ENCODE measurements at places on chromosomes 1 and 21.

DNA sequence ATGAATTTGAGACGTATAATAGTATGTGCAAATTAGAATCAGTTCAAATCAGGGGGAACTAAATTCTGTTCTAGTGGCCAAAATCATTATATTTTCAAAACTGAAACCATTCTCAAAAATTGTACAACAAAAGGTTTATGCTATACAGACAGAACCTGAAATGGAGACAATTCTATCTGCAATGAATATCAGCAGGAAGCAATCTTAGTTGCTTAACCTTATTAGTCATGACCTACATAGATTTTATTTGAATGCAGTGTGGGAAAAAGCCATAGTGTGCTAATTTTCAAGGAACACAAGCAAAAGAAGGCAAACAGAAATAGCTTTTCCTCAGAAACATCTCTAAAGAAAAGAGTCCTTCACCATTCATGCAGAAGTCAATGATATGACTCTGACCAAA lies 6.5 kb downstream of the AK5 start:
- no peak for DNase-seq

- DNase-seq = no peak
Observed at GRCh38 chr1:76562292-76562691, 305.0 kb upstream of the ST6GALNAC5 start.

GRCh38 chr1:208298593-208299269 lies 54.5 kb upstream of the PLXNA2 start:
- DNase-seq = peak; percentile 85

DNA sequence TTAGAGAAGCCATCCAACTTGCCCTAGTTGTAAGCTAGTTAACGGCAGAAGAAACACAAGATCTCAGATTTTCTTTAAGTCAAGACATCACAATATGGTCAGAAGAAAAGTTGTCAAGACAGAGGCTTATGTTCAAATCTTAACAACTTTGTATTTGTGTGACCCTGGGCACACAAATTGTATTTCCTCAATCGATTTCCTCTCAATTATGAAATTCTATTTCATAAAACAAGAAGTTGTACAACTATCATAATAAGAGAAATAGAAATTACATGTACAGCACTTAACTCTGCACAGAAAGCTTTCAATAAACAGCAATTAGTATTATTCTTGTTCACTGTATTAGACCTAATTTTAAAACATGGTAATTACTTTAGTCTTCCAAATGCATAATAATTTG lies 62.9 kb upstream of the SDC3 start:
- no peak for DNase-seq

DNA sequence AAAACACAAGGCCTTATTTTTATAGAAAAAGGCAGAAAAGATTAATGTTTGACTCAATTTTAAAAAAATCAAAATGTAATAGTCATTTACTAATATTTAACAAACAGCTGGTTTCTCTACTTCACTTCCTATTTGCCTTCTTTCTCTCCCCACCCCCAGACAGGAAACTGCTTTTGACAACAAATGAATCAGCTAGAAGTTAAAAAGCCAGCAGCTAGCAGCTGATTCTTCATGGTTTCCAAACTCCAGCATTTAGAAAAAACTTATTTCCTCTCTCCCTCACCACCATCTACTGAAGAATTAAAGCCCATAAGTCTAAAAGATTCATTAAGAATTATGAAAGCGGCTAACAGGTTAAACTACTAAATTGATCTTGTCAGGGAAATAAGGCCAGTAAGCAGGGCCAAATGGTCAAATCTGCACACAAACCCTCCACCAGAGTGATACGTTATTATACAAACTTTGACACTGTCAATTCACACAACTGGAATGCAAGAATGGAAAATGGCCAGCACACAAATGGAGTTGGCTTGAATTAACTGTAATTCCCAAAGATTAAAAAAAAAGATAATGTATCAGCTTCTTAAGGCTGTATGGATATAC lies 4.0 kb downstream of the WDR26 start:
- no peak for DNase-seq

GRCh38 chr1:55088413-55088812 lies 49.1 kb downstream of the PCSK9 start:
- no peak for DNase-seq

GRCh38 chr21:36708286-36709029 lies 9.5 kb downstream of the SIM2 start:
- no peak for DNase-seq

DNA sequence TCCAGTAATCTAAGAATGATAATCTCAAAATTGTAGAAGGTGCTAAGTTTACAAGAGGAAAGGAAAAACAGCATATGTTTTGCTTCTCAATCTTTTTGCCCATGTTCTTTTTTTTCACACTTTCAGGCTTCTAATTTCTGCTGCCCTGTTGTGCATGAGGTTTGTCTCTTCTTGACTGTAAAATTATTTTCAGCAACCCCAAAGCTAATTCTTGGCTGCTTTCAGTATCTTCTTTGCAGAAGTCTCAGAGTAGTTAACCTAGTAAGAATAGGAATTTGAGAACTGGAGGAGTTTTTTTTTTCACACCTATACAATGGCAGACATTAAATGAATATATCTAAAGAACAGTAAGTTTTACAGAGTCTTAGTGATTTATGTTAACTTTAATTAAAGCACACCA lies 26.4 kb downstream of the DENND2D start:
- no peak for DNase-seq

GRCh38 chr1:30687886-30688285 lies 35.5 kb downstream of the MATN1 start:
- DNase-seq = no peak

DNA sequence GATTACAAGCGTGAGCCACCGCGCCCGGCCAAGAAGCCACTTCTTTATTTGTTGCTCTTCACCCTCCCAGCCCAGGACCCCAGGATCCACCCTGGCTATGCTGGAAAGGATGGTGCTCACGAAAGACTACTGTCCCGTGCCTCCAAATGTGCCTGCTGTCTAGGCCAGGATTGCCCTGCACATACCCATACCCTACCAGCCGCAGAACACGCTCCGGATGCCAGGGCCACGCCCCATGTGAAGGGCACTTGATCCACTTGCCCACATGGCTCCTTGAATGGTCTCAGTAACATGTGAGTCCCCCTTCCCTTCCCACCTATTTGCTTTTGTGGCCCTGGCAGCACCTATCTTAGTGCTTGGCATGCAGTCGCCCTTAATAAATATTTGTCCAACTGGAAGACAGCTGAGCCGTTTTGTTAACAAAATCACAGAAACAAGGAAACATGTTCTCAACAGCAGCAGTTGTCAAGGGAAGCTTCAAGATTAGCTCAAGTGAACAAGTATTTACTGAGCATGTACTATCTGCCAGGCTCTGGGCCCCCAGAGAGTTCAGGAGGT lies 13.8 kb upstream of the UBXN10 start:
- no peak for DNase-seq

GRCh38 chr1:185401019-185401418 lies 84.0 kb upstream of the IVNS1ABP start:
- DNase-seq = no peak

GRCh38 chr1:24526940-24527542 lies 24.4 kb downstream of the RCAN3 start:
- DNase-seq = no peak

- peak; percentile 27 for DNase-seq
Observed at GRCh38 chr1:209674957-209675564, at the start of gene G0S2. Gene G0S2 (plus strand): TSS chr1:209675412. CDS start chr1:209675685, 273 bp downstream.

DNA sequence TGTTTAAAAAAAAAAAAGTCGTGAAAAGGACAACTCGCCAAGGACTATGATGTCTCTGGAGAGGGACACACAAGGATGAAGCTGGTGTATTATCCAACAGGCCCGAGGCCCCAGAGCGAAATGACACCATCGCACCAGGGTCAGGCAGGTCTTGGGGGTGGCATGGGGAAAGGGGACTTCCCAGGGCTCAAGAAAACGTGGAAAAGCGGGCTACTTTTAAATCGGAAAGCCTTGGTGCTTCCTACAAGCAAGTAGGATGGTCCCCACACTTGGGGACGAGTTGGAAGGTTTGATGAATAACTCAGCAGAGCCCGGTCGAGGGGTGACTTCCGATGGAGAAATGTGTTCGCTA lies 505 bp upstream of the GNPAT start:
- peak; percentile 14 for DNase-seq

DNA sequence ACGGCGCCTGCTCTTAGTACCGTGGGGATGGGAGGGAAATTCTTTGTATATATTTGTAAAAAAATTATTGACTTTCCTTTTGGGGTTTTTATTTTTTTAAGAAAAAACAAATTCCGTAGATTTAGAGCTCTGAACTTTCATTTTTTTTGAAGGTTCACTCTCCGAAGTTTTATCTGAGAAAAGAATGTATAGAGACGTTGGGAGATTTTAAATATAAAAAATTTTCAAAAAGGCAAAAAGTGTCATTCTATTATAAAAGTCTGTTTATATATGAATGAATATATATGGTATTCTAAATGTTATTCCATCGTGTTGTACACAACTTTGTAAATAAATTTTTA lies 2.4 kb downstream of the FOXD3 start:
- no peak for DNase-seq

GRCh38 chr1:50915621-50916020 lies 44.4 kb downstream of the FAF1 start:
- no peak for DNase-seq

- no peak for DNase-seq
Observed at GRCh38 chr21:38401191-38401926, 96.9 kb downstream of the ERG start.

- no peak for DNase-seq
Observed at GRCh38 chr1:85484264-85484663, 19.3 kb upstream of the DDAH1 start.

- DNase-seq = no peak
Observed at GRCh38 chr1:42017259-42017658, 98.5 kb upstream of the HIVEP3 start.

DNA sequence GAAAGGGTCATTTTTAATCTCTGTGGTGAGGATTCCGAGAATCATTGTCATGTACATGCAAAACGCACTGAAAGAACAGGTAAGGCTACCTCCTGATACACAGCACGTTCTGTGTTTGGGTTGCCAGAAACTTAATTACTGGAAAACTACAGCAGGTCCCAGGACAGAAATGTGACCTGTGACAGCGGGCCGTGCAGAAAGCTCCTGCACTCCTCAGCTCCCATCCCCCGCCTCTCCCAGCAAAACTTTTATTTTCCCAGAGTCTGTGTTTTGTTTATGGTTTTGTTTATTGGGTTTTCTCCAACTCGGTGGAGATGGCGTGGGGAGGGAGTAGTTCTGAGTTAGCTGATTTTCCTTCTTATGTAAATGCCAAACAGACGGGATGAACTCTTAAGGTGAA lies 44.7 kb downstream of the SLC44A3 start:
- no peak for DNase-seq

- no peak for DNase-seq
Observed at GRCh38 chr1:186502087-186502486, 41.2 kb upstream of the PDC start.

DNA sequence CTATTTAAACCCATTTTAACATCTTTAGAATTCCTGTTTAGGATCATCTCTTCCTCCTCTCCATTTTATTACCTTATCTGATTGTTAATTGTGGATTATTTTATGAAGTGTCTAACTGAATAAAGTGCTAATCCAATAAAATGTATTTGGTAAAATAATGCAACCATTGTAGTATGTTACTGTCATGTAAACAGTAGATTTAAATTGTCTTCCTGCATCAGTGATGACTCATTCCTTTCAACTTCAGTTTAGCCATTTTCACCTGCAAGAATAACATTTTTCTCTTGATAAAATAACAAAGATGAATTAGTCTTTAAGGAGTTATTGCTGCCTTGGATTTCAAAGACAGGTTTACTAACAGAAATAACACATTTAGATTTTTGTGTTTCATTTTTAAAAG lies 5.4 kb downstream of the PPP2R5A start:
- no peak for DNase-seq

- DNase-seq = no peak
Observed at GRCh38 chr1:40824591-40825434, 37.4 kb downstream of the CITED4 start.

GRCh38 chr1:62962901-62963776 lies 179.2 kb downstream of the ATG4C start:
- DNase-seq = no peak

- DNase-seq = no peak
Observed at GRCh38 chr21:30058928-30059327, 107.7 kb downstream of the CLDN17 start.

DNA sequence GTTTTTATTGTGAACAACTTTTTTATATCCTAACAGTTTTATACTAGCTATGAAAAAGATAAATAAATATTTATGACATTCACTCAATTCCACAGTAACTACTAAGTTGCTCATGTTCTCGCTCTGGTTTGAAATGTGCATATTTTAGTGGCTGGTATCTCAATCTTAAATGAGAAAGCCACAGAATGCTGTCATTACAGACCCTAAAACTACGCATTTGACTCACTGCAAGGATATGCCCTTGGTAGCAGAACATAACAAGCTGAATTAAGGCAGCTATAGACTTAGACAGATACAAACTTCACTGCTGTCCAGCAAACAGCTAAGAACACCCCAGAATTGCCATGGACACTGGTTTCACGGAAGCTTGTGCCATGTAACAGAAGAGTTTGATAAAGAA lies 19.0 kb downstream of the DAB1 start:
- DNase-seq = no peak

- no peak for DNase-seq
Observed at GRCh38 chr1:175449306-175449705, 256.7 kb upstream of the KIAA0040 start.

- DNase-seq = no peak
Observed at GRCh38 chr21:18138507-18138906, 106.1 kb upstream of the CHODL start.

- no peak for DNase-seq
Observed at GRCh38 chr1:211420389-211420788, 71.6 kb downstream of the RD3 start.

- DNase-seq = no peak
Observed at GRCh38 chr1:238186887-238187574, 296.3 kb upstream of the ZP4 start.

DNA sequence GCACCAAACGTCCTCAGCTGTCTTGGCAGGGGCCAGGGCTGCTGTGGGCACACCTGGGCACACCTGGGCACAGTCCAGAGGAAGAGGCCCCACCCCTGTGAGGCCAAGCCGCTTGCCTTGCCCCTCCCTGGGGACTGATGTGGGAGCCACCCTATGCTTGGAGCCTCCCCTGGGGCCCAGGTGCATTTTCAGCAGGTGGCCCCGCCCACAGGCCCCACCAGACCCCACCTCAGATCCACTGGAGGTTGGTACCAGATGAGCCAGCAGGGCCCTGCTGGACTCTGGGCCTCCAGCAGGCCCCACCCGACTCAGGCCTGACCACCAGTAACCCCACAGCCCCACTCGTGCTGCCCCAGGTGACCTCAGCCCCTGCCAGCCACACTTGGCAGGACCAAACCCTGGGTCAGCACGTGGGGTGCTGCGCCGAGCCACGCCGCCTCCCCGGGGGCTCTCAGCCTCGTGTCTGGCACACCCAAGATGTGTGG lies 8.8 kb downstream of the SLC19A1 start:
- no peak for DNase-seq

- DNase-seq = peak; percentile 6
Observed at GRCh38 chr1:15956150-15956549, 19.8 kb downstream of the ZBTB17 start.

- DNase-seq = peak; percentile 13
Observed at GRCh38 chr1:13756557-13757315, 56.7 kb downstream of the PRDM2 start.

Data from DMS79 treated with DMSO at 0.1 percent for 48 hours (cell line).